ENCODE measurements at places on chromosomes 12 and 14.

GRCh38 chr12:19893514-19893913, 454.2 kb downstream of the AEBP2 start:
- no peak for DNase-seq

DNA sequence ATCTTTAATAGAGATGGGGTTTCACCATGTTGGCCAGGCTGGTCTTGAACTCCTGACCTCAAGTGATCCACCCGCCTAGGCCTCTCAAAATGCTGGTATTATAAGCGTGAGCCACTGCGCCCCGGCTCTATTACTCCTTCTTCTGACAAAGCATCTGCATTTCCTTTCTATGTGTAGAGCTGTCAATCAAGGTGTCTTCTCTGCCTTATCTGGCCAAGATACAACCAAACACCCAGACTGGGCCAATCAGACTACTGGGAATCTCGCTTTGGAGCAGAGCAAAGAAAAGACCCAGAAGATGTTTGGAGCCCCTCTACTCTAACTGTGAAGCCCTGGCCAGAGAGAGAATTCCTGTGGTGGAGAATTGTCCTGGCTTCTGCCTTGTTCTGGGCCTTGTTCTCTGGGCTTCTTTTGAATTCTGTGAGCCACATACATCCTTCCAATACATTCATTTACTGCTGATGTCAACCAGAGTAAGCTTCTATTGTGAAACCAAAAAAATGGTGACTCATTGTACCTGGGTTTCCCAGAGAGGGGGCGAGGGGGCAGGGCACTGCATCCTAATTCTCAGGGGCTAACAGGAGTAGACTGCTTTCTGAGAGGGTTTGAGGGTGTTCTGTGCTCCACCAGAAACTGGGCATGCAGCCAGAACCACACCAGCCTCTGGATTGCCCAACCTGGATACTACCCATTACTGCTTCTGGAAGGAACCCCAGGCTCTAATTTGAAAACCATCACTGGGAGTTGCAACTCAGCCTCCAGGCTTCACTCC, 18.8 kb upstream of the FLVCR2 start:
- DNase-seq: no peak

DNA sequence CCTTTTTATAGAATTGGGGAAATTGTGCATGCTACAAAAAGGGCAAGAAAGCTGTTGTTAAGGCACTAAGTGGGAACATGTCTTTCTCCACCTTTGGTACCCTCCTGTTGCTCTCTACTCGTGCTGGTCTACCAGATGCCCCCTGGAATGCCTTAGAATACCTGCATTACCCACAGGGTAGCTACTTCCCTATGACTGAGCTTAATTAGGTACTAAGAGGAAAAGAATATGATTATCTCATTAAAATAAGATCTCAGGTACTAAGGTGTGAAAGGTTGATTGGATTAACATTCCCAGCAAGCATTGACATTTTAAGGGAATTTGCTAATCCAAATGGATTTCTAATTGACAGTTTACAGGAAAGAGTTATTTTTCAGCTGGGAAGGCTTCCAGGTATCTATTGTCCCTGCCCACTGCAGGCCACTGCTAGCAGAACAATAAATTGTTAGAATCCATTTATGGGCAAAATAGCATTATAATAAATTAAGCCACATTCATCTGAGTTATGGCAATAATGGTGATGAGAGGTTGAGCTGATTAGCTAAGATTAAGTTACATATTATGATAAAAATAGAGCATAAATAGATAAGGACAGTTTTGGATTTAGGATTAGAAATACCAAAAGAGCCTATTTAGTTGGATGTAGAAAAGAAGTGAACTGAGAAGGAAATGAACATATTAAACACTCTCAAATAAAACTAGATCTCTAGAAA, 67.8 kb upstream of the GRIP1 start:
- DNase-seq: no peak

DNA sequence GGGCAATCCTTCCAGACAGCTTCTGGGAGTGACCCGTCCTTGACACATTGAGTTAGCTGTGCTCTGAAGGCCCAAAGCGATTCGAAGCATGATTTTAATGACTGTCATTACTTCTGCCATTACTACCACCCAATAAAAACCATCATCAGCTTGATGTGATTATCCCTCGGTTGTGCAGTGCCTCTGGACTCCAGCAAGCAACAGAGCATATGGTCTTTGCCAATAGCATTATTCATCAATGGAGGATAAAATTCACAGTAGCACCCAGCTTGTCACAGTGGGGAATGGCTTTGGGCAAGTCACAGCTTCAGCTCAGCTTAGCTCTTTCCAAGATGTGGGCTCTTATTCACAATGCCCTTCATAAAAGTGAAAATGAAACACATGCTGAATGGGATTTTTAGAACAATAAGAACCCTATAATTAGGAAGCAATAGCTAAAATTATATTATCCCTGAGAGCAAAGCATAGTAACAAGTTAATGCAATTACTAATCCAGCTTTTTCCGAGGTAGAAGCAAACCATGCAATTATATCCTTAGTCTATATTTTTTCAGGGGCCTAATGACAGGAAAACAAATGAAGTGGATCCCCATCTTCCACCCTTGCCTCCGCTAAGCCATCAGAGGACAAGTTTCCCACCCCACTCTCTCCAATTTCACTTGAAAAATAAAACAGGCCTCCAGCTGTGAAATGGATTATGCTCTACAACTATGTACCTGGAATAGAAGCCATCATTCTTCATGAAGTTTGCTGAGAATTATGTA, 163.0 kb upstream of the EEA1 start:
- DNase-seq: no peak
